ENCODE measurements at places on chromosomes 4 and X.

- DNase-seq: no peak
These were observed 30.0 kb upstream of the GTPBP6 start for GRCh38 chrX:348461-349117.

DNA sequence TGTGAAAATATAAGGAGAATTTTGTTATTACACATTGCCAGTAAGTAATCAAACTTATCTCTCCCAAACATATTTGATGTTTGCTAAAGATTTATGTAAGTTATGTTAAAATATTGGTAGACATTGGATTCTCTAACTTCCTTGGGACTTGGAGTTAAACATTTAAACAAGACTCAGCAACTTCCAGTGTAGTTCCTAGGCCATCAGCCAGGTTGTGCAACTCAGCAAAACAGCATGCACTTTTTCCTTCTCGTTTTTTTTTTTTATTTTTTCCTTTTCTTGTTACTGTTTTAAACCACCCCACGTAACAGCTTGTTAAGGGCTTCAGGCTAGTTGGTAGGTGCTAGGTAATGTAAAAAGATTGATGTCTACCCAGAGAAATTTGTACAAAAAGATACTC, 510.4 kb downstream of the ANKRD50 start:
- DNase-seq: no peak

GRCh38 chr4:26081795-26082498, 167.9 kb downstream of the SMIM20 start:
- no peak for DNase-seq

- no peak for DNase-seq
These were observed 36.9 kb downstream of the LAMTOR3 start for GRCh38 chr4:99857307-99857706.

GRCh38 chr4:3340700-3341083, 47.9 kb downstream of the RGS12 start:
- DNase-seq: no peak

DNA sequence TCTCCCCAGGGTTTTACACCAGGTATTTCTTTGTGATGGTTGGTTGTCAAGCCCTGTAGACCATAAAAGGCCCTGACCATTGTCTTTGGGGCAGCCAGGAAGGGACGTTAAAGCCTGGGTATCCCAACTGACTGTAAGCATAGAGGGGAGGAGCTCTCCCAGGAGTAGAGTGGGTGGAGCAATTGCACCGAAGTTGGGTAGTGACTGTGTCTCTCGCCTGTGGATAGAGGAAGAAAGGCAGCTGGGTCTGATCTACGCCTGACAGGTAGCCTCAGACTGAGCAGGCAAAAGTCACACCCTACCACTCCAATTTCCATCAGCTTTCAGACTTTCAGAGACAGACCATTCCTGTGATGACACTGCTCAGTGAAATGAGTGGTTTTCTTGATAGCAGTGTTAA, 123.3 kb downstream of the KLHL8 start:
- no peak for DNase-seq

- DNase-seq: no peak
These were observed 389.9 kb upstream of the EMCN start for GRCh38 chr4:100907465-100908454.

DNA sequence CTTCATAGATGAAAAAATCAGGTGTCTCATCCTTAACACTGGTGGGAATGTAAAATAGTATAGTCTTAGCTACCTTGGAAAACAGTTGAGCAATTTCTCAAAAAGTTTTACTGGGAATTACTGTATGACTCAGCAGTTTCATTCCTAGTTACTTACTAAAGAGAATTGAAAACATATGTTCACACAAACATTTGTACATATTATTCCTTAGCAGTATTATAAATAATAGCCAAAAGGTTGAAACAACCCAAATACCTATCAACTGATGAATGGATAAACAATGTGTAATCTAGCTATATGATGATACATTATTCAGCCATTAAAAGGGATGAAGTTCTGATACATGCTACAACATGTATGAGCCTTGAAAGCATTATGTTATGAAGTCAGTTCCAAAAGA, 41.7 kb downstream of the RBM46 start:
- peak; percentile 53 for DNase-seq

- no peak for DNase-seq
These were observed 391.0 kb upstream of the MAGEB2 start for GRCh38 chrX:29824176-29824906.

DNA sequence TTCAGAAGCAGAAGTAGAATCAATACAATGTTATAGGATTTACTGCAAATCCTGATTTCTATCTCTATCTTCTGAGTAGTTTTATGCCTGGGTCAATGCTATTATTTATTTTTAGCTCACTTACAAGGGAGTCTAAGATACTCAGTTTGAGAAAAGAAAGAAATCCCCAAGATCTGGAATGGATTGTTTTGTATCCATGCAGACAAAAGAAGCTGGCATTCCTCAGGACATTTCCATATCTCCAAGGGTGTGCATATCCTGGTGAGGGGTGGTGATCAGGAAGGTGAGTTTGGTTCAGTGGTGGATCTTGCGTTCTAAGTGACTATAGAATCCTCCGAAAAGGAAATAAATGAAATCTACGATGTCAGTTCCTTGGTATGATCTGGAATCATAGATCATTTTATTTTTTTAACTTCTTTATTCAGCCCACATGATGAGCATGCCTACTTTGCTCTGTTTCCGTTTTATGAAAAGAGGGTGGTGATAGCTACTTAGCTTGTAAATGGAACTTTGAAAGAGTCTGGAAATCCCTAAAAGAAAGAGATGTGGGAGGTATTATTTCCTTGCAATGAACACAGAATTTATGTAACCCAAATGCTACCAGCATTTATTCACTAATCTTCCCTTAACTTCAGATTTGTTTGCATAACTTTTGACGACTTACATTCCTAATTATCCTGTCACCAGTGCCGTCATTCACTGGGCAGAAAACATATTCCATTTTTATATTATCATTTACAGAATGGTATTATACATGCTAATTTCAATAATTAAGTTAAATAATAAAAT, 81.1 kb upstream of the RAPGEF2 start:
- no peak for DNase-seq

All from amniotic stem cell (primary cell).